ENCODE measurements at places on chromosomes 4 and X.

DNA sequence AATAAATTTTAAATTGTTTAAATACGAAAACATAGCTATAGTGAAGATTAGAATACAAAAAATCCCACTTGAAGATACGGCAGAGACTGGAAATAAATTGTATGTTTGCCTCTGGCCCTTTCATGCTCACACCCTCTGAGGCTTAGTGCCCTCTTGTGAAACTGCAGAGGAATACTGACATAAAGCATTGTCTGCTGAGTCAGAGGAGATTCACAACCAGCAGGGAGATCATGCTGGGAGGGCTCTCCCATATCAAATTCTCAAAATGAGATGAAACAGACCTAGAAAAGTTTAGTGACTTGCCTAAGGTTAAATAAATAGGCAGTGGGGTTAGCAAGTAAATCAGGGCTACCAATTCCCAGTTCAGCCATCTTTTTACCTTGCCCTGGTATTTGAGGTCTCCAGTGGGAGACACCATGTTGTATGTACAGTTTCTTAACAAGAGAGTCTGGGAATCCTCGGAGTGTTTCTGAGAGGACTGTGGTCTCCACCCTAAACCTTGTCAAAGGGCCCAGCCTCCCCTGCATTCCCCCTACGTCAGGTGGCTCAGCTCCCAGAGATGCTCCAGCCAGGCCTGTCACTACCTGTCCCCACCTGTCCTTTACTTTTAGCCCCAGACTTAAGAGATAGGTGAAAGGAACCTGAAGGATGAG is 581.4 kb upstream of the DIPK2B start:
- DNase-seq = no peak

GRCh38 chr4:87153078-87153870 is 67.1 kb downstream of the KLHL8 start:
- no peak for DNase-seq

DNA sequence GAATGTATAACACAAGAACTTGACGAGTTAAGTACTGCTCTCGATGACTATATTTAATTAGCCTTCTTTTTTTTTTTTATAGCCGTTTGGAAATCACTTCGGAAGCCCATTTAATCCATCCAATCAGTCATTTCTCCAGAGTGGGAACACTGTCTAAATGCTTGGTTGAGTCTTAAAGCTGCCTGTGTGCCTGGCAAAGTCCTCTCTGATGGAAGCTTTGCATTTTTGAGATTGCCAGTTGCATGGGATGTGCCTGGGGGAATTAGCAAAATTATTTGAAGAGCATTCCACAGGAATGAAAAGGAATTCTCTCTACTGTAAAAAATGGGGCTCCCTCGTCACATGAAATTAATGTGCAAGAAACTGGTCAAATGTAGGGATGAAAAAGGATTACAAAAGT is 398.8 kb upstream of the RPS6KA3 start:
- no peak for DNase-seq

- no peak for DNase-seq
These were observed 845.8 kb downstream of the TECRL start for GRCh38 chr4:63563288-63564014.

DNA sequence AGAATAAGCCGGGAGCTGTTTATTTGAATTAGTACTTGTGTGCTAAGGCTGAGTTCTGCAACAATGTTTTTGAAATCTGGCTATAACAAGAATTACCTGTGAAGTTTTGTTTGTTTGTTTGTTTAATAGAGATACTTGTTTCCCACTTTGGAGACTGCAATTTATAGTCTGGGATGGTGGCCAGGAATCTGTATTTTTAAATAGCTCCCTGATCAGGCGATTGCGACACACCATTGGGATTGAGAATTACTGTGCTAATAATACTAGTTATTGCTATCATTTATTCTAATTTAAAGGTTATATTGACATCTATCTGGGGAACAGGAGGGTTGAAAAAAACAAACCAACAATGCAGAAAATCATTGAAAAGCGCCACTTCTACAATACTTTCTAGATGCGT is 951.6 kb upstream of the TENM3 start:
- no peak for DNase-seq

All from DND-41 (cell line).